ENCODE measurements at places on chromosomes 5 and 9.
A peak's percentile ranks its signal among the peaks of the same experiment; 100 is the strongest.

- no peak for DNase-seq
These were observed 1.2 kb downstream of the LCN15 start for GRCh38 chr9:136762915-136763648.

GRCh38 chr9:108272349-108272899, 583.4 kb downstream of the ACTL7B start:
- DNase-seq, result peak; percentile 98

DNA sequence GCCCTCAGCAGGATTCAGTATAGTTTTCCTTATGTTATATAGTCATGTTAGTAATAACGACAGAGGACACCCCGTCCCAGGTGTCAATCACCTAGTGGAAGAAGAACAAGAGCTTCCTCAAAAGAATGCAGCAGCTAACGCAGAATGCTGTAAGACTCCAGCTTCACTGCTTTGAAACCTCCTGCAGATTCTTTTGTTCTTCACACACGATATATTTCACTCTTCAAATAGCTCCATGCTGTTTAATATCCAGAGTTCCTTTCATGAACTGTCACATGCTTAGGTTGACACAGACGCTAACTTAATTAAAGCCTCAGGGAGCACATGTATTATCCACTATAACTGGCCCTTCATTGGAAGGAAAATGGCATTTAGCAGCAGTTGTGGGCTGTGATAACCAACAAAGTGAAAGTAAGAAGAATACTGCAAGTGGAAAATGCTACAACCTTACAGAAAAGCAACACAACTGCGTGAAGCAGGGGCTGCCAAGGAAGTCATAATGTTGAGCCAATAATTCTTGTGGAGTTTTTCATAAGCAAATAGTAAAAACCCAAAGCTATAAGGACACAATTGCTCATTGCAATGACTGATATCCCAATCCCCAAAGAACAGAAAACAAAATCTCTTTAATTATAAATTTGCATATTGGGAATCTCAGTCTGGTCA, 387.5 kb downstream of the PLK2 start:
- peak; percentile 87 for DNase-seq

DNA sequence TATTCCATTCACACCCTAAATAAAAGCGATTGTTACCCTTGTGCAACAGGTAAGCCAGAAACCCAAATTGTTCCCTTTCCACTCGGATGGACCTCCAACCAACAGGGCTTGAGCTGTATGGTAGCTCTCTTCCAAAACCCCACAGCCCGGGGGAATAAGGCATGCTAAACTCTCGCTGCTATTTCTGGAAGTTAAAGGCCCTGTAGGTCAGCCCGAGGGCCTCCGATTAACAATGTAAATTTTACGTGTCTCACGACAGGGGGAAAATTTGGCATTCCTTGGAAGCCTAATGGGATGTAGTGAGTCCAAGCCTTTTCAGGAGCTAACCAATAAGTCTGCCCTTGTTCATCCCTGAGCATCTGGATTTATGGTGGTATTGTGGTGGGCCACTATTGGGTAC, 26.0 kb downstream of the CNOT8 start:
- no peak for DNase-seq

DNA sequence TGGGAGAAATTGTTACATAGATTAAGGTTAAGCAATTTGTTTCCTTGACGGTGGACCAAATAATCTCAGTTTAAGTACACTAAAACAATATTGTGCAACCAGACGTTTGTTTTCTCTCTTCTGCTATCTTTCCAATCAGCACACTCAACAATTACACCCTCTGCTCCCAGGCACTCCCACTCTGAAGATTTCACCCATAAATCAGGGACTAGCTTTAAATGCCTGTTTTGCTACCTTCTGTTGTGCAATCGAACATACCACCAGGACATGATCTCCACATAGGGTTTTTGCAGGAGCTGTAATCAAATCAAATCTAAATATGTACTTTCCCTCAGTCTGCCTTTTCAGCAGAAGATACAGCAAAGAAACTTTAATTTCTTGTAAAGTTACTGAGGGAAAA, 405.8 kb upstream of the TLE4 start:
- DNase-seq, result no peak

- DNase-seq, result no peak
These were observed 676.5 kb downstream of the DMRTA1 start for GRCh38 chr9:23123048-23123632.

GRCh38 chr5:38615042-38615441, 58.6 kb upstream of the LIFR start:
- no peak for DNase-seq

GRCh38 chr5:28156981-28157380, 1118.6 kb upstream of the CDH9 start:
- no peak for DNase-seq

GRCh38 chr5:57681942-57682341, 199.3 kb upstream of the ACTBL2 start:
- no peak for DNase-seq

- DNase-seq, result no peak
These were observed 74.4 kb upstream of the RUSC2 start for GRCh38 chr9:35415402-35416097.

DNA sequence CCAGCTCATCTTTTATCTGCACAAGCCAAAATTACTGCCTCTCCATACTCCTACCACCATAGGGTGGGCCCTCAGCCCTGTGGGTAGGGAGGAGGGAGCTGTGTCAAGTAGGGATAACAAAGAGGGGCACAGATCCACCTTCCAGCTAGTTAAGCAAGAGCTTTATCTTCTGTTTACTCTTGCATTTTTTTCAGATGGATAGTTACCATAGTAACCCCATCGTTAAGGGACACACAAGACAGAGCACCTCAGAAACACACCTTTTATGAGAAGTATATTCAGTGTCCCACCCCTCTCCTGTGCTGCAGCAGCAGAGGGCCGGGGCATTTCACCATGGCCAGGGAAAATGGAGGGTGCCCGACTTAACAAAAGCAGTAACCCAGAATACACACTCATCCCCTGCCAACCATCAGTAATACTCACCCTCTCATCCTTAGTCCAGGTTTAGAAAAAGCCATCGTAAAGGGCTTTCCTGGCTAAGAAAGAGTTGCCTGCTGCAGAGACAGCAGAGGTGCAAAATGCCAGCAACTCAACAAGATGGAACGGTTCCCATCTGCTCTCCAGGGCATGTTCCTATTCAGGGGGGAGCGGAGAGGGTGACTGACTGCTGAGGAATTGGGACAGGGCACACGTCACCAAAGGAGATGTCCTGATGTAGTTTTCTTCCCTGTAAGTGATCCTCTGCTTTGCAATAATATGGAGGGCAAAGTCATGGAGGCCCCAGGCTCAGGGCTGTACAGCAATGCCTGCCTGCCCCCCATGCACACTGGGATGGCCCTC, 25.1 kb downstream of the MACROH2A1 start:
- DNase-seq, result no peak

GRCh38 chr5:96638561-96638960, 23.6 kb upstream of the CAST start:
- DNase-seq, result no peak

DNA sequence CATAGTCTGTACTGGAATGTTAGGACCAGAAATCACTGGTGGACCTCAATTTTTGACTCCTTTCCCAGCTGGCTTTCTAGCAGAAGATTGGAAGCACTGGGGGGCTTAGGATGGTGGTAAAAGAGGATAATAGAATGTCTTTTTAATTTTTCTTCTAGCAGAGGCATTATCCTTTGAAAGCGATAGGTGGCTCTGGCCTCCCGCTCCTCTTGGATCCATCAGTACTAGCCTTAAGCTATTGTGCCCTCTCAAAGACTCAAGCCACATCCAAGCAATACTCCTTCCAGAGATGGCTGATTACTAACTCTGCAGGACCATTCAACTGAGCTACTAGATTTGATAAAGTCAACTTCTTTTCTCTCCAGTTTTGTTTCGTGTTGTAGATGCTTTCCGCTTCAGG, 610.6 kb downstream of the CDH12 start:
- no peak for DNase-seq

- no peak for DNase-seq
These were observed 7.7 kb downstream of the IL4 start for GRCh38 chr5:132681476-132681831.

DNA sequence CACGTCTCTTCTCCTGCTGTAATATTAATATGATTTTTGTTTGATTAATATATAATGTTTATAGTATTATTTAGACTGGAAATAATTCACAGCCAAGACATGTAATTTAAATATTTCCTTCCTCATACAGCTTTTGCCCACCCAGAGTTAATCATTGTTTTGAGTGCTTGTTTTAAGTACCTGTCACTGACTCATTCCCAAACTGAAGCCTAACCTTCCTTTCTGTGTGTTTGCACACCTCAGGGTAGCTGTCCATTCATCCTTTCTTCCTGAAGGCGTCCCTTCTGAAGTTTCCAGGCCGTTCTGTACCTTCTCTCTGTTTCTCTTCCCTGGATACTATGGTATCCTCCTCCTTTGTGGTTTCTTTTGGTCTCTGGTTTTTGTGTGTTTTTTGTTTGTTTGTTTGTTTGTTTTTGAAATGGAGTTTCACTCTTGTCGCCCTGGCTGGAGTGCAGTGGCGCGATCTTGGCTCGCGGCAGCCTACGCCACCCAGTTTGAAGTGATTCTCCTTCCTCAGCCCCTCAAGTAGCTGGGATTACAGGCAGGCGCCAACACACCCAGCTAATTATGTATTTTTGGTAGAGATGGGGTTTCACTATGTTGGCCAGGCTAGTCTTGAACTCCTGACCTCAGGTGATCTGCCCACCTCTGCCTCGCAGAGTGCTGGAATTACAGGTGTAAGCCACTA, 312.4 kb downstream of the DOCK8 start:
- DNase-seq, result no peak

DNA sequence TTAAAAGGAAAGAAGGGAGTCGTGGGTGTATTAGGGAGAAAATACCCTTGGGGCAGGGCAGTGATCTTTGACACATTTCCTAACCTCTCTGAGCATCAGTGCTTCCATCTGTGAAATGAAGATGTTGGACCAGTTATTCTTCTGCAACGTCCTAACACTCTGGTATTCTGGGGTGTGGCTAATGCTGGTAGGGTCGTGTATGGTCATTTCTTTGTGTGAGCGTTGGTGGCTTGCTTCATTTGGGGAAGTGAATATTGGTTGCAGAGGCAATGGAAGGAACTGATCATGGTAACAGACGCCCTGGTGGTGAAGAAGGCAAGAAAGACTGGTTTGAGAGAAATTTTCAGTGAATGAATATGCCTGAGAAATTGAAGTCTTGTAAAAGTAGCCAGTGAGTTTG, 67.9 kb upstream of the TTC23L start:
- DNase-seq, result no peak

DNA sequence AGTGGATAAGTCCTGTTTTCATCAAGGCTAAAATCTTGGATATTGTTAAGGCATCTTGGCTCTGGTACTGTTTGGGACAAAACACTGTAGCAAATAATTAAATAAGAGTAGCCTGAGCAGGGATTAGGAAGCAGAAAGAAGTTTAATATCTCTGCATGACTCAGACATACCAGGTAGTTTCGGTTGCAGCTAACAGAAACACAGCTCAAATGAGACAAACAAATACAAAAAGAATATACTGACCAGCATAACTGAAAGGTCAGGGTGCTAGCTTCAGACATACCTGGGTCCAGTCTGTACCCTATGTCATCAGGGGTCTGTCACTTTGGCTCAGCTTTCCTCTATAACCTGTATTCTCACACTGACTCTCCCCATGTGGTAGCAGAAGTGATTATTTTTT, 156.4 kb upstream of the MAP3K1 start:
- no peak for DNase-seq

DNA sequence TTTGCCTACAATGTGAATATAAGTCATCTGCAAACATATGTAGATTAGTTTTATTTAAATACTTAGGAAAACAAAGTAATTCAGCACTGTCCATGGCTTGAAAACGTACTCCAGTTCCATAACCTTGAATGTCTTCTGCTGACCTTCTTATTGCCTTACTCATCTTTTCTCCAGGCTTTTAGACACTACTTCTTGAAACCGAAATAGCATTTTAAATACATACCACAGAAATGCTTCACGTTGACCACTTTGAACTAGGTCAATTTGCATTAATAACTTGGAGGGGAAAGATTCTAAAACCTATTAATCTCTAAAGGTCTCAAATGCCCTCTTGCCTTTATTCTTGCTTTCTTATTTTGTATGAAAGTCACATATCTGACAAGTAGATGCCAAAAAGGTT, 995.4 kb upstream of the ACO1 start:
- DNase-seq, result no peak

- DNase-seq, result no peak
These were observed 10.8 kb downstream of the SH3PXD2B start for GRCh38 chr5:172443441-172444109.

- DNase-seq, result no peak
These were observed 67.5 kb downstream of the ZFAND5 start for GRCh38 chr9:72297516-72297915.

DNA sequence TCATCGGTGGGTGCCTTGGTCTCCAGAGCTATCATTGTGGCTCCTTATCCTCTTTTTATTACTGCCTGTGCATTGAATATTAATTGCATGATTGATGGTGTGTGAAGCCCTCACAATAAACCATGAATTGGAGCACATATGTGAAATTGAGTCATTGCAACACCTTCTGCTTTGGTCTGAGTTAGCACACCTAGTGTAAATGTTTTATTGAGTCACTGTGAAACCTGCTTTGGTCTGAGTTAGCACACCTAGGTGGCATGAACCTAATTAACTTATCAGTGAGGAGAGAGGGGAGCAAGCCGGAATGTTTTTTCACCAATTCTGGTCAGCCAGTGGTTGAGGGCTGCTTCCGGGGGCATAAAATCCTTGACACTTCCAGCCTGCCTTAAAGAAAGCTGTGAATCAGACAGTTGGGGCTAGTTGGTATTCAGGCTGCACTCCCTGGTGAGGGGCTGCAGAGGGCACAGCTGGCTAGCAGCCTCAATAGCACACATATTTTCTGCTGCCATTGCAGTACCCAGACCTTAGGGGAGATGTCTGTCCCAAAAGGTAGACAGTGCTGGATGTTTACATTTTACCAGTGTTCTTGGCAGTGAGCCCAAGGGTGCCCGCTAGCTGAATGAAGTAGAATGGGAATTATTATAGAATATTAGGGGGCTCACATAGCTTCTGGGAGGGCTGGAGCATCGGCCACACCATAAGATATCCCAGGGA, 76.5 kb upstream of the GOLM1 start:
- peak; percentile 63 for DNase-seq

GRCh38 chr5:170312666-170313065, 15.1 kb upstream of the LCP2 start:
- DNase-seq, result no peak

DNA sequence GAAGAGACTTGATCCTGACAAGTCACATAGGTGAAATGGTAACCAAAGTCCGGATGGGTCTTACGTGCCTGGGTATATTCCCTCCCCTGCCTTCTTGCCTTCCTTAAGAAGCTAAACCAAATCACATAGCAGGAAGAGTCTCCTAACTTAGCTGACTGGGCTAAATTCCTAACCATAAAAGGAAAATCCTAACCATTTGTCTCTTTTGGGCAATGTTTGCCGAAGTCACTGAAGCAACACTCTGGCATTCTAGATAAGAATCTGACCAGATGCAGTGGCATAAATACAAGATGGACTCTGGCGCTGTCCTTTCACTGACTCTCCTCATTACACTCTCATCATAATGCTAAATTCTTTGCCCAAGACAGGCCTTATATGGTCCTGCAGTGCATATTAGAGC, 625.5 kb upstream of the RORB start:
- no peak for DNase-seq

Data from NCI-H748 treated with DMSO at 0.1 percent for 48 hours (cell line).